AG09319 (cell line): ENCODE measurements at places on chromosomes 13 and 19.

GRCh38 chr13:74046431-74046830 lies 87.8 kb downstream of the KLF12 start:
- no peak for DNase-seq

DNA sequence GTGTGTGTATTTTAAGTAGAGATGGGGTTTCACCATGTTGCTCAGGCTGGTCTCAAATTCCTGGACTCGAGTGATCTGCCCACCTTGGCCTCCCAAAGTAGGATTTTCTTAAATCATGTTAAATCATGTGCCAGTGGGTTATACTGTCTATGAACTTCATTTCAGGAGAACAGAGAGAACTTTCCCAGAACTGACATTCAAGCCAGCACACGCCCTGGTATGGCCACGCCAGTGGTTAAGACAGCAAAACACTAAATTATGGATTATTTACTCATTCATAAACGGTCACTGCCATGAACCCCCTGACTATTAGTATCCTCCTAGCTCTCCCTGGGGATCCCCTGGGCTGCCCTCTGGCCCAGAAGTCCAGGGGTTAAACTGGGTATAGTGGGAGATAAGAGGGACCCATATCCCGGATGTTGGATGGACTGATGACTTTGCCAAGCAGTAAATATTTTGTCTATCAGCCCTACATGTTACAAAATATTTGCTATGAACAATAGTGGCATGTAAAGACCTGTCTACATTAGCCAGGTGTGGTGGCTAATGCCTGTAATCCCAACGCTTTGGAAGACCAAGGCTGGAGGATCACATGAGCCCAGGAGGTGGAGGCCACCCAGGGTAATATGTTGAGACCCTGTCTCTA lies 16.1 kb upstream of the STRN4 start:
- DNase-seq: no peak

DNA sequence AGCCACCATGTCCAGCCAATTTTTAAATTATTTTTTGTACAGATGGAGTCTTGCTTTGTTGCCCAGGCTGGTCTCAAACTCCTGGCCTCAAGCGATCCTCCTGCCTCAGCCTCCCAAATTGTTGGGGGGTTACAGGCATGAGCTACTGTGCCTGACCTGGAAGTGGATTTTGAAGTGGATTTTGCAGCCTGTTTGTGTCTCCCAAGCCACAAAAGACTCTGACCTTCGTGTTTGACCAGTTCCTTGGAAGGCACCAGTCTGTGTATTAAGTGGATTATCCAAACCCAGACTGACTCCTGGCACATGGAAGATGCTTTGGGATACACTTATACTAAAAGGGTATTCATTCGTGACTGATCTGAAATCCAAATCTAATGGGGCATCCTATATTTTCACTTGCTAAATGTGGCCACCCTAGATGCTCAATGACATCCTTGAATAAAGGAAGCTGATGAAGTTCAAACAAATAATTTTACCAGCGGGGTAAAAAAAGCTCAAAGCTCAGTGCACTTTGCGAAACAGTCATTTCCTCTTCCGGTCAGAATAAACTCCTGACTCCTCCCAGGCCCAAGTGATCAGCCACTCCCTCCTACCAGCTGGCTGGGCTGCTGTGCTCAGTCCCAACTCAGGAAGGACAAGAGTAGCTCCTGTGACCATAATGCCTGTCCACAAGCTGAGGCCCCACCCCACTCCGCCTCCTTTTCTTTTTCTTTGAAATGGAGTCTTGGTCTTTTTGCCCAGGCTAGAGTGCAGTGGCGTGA lies 32.6 kb upstream of the GATAD2A start:
- DNase-seq: no peak

DNA sequence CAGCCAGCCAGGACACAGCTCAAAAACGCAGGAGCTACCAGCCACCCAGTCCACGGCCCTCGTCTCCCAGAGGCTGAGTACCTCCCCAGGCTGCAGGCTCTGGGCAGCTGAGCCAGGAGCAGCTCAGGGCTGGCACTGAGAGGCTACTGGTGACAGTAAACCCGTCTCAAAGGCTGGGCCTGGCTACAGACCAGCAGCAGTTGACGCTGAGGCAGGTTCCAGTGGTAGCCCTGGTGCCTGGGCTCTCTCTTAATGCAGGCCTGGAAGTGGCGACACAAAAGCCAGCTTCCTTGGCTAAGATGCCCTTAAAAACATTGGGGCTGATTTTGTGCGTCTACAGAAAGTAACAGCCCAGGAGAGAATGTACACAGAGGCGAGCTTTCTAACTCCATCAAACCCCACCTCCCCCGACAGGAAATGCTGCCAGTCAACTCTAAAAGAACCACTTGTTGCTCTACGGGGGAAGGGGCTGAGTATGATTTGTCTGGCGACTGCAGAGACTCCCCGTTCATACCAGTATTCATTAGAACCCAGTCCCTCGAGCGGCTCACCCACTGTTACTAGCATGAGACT lies 126.3 kb downstream of the STK24 start:
- DNase-seq: no peak

DNA sequence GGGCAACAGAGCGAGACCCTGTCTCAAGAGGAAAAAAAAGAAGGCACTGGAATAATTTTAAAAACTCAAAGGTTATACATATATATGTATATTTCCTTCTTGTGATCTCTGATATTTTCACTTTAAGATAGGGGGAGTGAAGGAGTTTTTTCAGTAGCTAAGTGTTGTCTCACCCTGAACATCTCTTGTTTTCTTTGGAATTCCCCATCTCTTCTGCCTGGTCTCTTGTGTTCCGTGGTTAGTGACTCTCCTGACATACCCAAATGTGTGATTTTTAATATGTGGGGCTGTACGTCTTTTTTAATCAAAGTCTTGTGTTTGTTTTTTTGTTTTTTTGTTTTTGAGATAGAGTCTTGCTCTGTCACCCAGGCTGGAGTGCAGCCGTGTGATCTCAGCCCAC lies 15.3 kb upstream of the KCTD4 start:
- no peak for DNase-seq

- no peak for DNase-seq
These were observed 1.6 kb downstream of the REEP6 start for GRCh38 chr19:1492474-1493006.

DNA sequence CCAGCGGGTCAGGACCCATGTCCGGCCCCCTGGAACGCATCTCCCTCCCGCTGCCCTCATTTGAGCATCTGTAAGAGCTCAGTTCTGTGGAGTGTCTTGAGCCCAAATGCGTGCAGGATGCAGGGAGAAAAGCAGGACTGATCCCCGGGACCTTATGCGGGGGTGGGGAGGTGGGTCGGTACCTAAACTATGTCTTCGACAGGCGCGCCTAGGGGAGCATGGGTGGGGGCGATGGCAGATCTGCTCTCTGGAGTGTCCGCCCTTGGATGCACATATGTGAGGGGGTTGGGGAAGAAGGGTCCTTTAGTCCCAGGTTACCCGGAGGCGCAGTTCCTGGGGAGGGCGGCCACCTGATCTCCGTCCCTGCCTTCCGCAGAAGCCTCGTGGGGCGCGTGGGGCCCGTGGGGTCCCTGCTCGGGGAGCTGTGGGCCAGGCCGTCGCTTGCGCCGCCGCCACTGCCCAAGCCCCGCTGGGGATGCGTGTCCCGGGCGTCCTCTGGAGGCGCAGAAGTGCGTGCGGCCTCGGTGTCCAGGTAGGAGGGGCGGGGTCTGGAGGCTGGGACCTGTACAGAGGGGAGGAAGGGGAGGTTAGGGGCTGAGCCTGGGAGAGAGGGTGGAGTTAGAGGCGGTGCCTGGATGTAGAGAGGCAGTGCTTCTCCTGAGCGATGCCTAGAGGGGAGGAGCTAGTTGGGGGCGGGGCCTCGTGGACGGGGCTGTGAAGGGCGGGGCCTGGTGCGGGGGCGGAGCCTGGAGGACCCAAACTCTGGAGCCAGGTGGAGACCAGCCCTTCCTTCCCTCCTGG lies 2.9 kb downstream of the CILP2 start:
- no peak for DNase-seq

GRCh38 chr13:76503766-76504165 lies 382.4 kb downstream of the KCTD12 start:
- DNase-seq: no peak

DNA sequence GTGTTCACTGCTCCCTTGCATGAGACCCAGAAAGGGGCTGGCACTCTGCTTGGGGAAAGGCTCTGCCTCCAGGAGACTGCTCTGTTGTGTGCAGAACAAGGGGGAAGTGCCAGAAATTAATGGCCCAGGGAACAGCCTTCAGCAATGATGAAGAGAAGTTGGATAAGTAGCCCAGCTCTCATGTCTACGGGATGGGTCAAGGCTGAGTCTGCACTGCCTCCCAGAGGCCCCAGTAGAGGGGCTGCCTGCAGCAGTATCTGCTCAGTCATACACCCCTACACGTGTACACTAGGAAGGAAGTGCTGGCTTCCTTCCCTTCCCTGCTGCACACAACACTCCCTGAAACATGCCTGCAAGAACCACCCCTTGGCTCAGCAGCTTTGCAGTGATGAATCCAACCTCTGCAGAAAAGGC lies 54.6 kb upstream of the URI1 start:
- no peak for DNase-seq
